Activated CD4-positive, alpha-beta T cell treated with anti-CD3 and anti-CD28 coated beads, Interleukin-10, Interleukin-2, amounts not matched to agents 100 ng/mL and 50 ng/mL, durations not matched to agents 16 hours and 8 hours (primary cell): ENCODE measurements at places on chromosomes 5 and 9.

GRCh38 chr5:44774279-44774880, 34.4 kb upstream of the MRPS30 start:
- DNase-seq = peak; percentile 29

- peak; percentile 13 for DNase-seq
Measured at GRCh38 chr9:4305065-4305985, 5.5 kb upstream of the GLIS3 start.

GRCh38 chr9:7118633-7119032, 360.9 kb downstream of the KDM4C start:
- no peak for DNase-seq

DNA sequence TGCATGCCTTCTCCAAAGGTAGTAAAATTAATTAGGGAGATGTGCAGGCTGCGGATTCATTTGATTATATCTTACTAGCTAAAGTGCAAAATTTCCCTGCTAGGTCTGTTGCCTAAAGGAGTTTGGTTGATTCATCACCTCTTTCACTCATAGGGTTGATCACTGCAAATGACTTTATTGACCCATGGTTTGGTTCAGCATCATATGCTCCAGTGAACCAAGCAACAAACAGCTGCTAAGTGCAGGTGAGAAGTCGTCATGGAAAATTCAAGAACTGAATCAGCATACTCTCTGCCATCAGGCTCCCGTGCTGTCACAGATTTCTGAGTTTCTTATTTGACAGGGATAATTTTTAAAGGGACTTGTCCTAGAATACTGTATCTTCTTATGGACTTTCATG, 571.8 kb upstream of the CDH18 start:
- no peak for DNase-seq

GRCh38 chr9:115328228-115328627, 210.3 kb upstream of the TNC start:
- no peak for DNase-seq

DNA sequence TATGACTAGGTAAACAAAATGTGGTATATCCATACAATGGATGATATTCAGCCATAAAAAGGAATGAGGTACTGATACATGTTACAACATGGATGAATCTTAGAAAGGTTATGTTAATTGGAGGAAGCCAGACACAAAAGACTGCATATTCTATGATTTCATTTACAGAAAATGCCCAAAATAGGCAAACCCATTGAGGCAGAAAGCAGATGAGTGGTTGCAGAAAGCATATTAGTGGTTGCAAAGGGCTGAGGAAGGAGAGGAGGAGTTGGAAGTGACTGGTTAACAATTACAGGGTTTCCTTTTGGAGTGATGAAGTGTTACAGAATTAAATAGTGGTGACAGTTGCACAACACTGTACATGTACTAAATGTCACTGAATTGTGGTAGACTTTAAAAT, 17.7 kb downstream of the PLGRKT start:
- DNase-seq = no peak

- no peak for DNase-seq
Measured at GRCh38 chr9:28883234-28883633, 1310.0 kb upstream of the C9orf72 start.

DNA sequence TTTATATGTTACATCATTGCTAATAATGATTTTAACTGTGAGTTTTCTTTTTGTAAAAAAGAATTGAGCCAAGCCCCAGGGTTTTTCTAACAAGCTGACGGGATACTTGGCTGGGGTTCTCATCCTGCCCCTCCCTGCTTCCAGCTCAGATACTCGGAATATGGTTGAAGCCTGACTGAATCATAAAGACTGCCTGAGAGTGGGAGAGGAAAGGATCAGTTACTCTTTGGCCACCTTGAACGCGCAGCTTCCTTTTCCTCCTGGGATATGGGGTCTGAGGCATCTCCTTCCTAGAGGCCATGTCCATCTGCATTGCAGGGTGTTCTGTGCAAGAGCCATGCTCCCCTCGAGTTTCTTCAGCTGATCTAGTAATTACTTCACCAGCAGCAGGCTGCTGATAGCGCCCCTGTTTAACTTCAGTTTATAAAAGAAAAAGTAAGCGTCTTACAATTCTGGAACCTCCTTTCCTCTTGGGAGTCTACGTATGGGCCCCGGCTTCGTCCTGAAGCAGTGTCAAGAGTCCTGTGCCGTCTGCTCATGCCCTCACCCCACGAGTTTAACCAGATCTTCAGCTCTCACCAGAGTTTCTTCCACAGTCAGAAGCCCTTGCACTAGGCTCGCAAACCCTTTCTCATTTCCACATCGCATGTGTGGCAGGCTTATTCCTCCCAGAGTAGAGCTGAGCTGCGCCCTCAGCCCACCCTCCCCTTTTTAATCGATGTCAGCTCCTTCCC, 130.0 kb downstream of the MVB12B start:
- DNase-seq = no peak

- DNase-seq = no peak
Measured at GRCh38 chr5:13994621-13995253, 50.2 kb upstream of the DNAH5 start.

DNA sequence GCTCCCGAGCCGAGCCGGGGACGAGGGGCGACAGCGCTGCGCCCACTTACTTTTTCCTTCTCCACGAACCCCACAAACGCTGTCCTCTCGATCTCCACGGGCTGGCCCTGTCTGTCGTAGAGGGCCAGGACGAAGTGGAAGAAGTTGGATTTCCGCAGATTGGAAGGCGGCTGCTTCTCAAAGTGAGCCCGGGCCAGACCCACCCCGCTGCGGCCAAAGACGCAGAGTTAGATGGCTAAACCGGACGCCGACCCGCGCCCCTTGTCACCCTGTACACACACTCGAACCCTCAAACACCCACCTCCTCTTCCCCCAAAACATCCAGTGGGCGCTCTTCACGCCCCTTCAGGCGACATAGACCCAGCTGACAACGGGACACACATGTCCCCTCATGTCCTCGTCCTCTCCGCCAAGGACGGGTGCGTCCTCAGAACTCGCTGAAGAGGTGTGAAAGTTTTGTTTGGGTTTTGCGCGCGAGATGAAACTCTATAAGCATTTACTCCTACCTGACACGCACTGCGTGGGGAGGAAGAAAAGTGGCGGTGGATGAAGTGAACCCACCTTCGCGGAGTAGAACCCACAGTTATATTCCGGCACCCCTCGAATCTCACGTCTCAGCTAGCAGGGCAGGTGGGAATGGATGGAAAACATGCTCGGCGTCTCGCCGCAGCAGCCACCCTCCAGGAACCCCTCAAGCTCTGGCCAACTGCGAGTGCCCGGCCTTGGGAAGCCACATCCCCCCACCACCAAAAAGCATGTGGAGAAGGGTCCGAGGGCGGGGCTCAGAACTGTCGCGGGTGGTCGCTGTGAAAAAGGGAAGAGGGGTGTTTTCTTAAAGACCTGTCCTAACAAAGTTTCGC, 2.6 kb downstream of the EBF1 start:
- DNase-seq = no peak

- peak; percentile 37 for DNase-seq
Measured at GRCh38 chr9:2638871-2639673, 17.5 kb downstream of the VLDLR start.
